Stimulated activated CD8-positive, alpha-beta memory T cell treated with anti-CD3 and anti-CD28 coated beads, Interleukin-15, amount 100 ng/mL, for 48 hours (primary cell): ENCODE measurements at places on chromosomes 16 and 17.

DNA sequence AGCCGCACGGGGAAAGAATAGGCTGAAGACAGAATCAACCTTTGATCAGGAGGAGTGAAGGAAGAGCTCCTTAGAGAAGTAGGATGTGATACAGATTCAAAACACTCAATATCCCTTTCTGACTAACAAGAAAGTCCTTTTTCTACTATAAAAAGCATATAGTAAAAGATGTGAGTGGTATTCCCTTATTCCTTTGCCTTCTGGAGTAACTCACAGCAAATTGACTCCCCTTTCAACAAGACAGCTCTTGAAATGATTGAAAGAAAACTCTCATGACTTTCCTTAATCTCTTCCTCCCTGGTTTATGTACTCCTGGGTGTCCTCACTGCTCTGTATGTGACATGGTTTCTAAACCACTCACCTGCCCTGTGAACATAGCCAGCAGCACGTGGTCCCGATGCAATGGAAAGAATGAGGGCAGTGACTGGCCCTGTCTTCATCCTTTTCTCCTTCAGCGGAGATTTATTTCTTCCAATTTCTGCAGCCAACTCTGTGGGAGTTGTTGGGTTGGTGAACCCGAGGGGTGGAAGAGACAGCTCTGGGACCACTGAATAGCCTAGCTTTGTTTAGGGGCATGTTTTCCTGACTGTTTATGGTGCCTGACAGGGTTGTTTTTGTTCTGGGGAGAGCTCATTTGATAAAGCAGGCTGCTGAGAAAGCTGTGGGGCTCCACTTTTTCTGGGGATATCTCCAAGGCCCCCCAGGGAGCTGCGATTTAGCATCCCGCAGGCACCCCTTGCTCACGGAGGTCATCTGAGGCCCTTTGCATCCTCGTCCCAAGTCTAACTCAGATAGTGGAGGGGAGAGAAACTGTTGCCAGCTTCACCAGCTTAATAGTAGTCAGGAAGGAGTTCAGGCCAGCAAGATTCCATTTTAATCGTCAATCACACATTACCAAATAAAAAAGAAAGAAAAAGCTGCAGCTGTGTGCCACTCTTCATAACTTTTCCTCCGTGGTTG lies 46.7 kb downstream of the MAP2K6 start:
- no peak for DNase-seq

DNA sequence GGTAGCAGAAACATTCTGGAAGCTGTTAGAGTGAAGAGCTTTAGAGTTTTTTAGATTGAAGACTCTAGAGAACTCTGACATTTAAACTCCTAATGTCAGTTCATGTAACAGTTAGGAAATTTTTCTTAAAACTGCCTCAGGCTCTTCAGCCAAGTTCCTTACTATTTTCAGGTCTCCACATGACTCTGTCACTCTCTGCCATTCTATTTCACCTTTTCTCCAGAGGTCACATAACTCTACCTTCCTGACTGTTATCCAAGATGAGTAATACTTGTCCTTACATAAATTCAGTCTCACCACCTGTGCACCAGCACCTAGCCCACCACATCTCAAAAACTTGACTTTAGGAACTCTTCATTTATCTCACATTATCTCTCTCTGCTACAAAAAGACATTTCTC lies 347.1 kb upstream of the CA10 start:
- DNase-seq, result no peak

GRCh38 chr16:11094857-11095565 lies 150.6 kb downstream of the CLEC16A start:
- DNase-seq, result no peak

GRCh38 chr16:19239511-19240155 lies 45.9 kb upstream of the CLEC19A start:
- no peak for DNase-seq

DNA sequence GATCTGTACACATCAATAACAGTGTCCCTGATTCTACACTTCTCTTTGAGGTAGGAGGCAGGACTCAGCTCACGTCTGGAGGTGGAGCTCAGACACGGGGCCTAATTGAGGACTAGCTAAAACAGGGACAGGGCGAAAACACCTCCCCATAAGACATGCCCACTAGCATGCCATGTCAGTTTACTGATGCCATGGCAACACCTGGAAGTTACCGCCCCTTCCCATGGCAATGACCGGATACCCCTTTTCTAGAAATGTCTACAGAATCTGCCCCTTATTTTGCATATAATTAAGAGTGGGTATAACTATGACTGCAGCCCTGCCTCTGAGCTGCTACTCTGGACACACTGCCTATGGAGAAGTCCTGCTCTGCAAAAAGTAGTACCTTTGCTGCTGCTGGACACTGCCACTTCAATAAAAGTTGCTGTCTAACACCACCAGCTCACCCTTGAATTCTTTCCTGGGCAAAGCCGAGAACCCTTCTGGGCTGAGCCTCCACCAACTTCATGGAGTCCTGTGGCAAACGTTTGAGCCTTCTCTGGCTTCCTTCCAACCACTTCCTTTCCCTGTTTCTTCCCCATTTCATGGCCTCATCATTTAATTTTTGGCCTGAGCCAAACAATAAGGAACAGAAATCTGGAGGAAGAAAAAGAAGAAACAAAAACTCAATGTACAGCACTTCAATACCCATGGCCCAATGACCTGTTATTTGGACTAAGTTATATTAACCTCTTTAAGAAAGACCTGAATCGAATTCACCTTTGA lies 21.0 kb downstream of the PHB1 start:
- no peak for DNase-seq

GRCh38 chr17:2336215-2336851 lies at the start of gene TSR1:
TSR1 (minus strand) TSS chr17:2336457; CDS start chr17:2336427, 30 bp downstream.
- DNase-seq, result peak; percentile 89

DNA sequence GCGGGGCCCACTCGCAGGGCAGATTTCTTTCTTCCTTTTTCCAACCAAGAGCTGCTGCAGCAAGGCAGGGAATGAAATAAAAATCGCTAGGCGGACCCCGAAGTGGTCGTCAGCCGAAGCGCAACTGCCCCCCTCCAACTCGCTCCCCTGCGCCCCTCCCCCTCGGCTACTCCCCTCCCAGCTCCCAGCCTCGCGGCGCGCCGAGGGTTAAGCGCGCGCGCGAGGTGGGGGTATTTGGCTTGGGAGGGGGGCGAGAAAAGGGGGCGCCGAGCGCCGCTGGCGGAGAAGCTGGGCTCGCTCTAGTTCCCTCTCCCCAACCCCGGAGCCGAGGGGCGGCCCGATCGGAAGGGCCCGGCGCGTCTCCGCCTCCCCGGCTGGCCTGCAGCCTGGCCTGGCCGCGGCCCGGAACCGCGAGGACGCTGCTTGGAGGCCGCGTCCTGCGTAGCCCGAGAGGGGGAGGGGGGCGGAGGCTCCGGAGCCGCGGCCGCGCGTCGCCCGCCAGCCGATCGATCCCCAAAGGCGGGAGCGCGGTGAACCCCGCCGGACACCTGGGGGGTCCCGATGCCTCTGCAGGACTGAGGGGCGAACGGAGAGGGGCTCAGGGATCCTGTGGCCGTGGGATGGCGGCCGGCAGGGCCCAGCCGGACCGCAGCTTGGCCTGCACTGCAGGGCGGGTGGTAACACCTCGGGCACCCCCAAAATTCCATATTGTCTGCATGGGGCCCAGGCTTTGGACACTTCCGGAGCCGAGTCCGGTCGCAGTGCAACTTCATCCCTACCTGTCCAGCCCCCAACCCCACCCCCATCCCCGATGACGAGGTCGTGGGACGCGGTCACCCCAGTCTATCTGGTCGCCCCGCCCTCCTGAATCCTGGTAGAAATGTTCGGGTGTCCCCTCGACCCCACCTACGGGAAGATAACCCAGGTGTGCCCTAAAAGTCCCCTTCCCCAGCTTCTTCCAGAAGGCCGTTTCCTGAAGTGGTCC lies 4.9 kb upstream of the CBX4 start:
- DNase-seq, result no peak

DNA sequence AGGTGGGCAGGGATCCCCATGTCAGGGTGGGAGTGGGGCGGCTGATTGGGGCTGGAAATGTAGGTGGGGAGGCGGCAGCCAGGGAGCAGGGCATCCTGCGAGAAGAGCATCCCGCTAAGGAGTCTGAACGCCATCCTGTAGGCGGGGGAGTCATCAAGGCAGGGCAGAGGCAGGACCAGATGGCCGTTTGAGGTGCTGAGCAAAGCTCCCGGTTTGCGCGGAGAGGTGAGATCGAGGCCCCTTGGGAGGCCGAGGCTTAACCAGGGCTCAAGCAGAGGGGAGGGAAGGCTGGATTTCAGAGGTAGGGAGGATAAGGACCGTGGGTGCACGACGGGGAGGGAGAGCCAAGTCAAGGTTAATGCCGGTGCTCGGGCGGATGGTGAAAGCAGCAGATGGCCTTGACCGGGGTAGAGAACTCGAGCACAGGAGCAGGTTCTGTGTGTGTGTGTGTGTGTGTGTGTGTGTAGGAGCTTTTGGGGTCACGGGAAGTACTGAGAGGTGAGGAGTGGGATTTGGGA lies 472 bp upstream of the NME2 start:
- no peak for DNase-seq

GRCh38 chr17:18172531-18173278 lies 10.9 kb upstream of the ALKBH5 start:
- no peak for DNase-seq

- no peak for DNase-seq
These were observed 1748.9 kb downstream of the TP53TG3F start for GRCh38 chr16:35208001-35208935.

GRCh38 chr17:83008186-83008510 lies 71.3 kb upstream of the METRNL start:
- no peak for DNase-seq

GRCh38 chr16:983044-984030 lies 1.8 kb downstream of the SOX8 start:
- no peak for DNase-seq

DNA sequence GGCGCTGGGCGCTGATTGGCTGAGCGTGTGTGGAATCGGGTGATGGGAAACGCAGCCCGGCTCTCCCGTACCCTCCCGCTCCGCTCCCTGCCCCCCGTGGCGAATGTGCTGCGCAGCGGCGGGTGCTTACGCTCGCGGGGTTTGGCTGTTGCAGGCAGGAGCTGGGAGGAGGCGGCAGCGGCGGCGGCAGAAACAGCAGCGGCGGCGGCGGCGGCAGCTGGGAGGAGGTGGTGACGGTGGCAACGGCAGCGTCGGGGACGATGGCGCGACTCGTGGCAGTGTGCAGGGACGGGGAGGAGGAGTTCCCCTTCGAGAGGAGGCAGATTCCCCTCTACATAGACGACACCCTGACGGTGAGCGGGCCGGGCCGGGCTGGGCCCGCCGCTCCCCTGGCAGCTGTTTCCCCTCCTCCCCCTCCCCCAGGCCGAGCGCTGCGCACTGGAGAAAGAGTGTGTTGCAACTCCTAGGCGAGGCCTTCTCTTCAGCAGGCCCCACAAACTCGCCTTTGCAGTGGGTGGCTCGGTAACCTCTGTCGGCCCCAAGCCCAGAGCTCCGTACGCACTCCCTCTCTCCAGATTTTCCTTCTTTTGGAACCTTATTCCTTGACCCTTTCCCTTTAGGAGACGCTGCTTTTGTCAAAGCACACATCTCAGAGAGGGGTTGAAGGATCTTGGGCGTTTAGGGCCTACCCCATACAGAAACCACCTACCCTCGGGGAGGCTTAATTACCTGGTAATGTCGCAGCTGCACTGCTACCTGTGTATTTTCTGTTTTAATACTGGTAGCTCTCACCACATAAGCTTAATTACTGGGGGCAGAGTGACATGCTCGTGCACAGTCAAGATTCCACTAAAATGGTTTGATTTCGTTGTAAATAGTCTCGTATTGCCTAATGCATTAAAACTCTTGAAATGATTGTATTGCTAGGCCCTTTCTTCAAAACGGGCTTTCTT lies 1.0 kb downstream of the GGNBP2 start:
- peak; percentile 96 for DNase-seq

GRCh38 chr17:62194401-62194800 lies 129.3 kb upstream of the MED13 start:
- DNase-seq, result no peak

DNA sequence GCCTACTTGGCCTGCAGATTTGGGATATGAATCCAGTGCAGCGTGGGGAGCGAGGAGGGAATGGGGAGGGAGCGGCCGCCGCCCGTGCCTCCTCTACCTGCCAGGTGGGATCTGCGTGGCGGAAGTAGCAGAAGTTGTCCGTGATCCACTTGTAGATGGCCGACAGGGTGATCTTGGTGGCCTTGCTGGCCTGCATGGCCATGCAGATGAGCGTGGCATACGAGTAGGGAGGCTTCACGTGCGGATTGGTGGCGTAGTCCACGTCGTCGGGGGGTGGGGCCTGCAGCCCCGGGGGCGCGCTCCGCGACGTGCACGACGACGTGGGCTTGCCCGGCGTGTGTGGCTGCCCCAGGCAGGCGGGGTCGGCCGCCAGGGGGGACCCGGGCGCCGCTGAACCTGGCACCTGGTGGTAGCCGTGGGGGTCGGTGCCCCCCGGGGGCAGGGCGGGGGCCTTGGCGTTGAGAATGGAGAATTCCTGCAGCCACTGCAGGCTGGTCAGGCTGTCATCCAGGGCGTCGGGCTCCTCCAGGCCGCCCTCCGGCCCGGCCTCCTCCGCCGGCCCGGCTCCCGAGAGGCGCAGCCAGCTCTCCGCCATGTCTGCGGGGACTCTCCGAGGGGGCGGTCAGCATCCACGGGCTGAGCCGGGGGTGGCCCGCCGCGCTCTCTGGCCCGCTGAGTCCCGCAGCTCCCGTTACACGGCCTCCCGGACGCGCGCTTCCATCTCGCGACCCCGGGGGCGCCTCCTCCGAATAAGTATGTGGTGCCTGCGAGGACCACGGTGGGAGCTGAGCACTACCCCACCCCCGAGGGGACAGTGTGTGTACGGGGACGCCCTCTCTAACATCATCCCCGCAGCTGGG lies 1.0 kb downstream of the FOXJ1 start:
- DNase-seq, result no peak

DNA sequence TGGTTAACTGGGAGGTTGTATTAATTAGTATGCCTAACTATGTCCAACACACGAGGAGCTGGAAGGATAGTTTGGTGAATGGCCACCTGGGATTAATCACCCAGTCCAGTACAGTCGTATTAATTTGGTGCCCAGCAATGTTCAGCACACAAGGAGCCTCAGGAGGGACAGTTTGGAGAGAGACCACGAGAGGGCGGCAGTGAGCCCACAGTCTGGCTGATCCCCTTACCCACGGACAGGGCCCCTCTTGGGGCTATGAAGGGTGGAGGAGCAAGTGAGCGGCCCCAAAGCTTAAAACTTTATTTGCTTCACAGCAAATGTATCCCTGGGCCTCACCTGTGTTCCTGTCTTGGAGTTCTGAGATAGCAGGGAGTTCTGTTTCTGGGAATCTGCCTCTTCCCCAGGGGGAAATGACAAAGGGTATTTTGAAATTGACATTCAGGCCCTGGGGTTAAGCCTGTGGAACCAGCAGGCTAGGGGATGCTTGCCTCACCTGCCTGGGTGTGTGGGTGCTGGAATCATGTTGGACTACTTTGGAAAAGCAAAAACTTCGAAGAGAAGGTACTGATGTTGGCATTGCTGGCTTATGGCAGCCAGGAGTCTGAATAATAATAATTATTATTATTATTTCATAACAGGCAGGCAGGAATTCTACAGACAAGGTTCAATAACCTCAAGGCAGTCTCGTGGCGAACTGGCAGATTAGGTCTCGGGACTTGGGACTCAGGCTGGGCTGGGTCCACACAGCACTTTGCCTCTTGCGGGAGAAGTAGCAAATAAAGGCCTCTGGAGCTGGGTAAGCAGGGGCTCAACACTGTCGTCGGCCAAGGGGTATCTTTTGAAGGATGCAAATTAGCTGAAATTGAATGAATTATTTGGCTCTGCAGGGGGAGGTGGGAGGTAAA lies 227.6 kb upstream of the ASIC2 start:
- peak; percentile 16 for DNase-seq
